ENCODE measurements at places on chromosomes 13 and 19.
A peak's percentile ranks its signal among the peaks of the same experiment; 100 is the strongest.

DNA sequence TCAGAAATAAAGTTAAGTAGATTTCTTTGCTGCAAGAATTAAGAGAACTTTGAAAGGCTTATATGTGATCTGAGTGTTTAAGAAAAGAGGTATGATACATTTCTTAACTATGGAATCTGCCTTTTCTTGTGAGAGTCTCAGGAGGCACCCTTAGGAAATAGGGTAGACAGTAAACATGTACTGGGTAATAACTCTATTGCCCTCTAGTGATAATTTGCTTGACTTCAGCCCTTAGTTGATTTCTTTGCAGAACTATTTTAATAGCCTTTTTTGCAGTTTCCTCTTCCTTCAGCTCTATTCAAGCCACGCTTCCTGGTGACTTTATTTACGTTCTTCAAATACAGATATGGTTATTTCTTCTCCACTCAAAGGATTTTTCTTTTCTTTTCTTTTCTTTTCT, 37.0 kb upstream of the CCNA1 start:
- DNase-seq = no peak

GRCh38 chr13:20247403-20247802, 15.3 kb upstream of the GJB6 start:
- DNase-seq = no peak

GRCh38 chr19:39335168-39335548, 685 bp downstream of the GMFG start:
- DNase-seq = no peak

DNA sequence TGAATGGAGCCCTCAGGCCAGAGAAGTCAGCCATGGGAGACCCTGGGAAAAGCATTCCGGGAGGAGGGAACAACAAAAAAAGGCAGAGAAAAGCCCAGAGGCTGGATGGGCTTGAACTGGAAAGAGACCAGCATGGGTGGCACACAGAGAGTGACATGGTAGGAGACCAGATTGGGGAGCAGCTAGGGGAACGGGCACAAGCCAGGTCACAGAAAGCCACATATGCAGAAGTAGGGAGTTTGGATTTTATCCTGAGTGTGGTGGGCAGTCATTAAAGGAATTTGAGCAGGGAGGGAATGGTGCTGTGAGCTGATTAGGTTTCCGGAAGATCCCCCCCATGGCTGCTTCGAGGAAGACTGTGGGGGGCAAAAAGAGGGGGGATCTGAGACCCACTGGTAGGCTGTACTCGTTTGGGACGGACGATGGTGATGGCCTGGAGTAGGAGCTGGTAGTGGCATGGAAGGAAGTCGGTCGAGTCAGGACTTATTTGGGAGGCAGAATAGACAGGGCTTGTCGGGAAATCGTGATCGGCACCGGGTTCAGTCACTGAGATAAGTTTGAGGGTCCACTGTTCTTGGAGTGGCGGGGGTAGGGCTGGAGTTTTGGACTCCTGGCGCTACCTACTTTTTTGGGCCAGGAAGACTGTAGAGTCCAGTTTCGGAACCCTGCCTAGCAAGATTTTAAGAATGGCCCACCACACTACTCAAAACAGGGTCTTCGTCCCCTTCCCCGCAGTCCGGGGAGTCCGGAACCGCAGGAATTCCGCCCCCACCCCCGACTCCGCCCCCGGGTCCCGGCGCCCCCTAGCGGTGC, 949 bp downstream of the SERTAD1 start:
- DNase-seq = no peak

GRCh38 chr19:17510220-17510993, 1.0 kb upstream of the PGLS start:
- DNase-seq = no peak

DNA sequence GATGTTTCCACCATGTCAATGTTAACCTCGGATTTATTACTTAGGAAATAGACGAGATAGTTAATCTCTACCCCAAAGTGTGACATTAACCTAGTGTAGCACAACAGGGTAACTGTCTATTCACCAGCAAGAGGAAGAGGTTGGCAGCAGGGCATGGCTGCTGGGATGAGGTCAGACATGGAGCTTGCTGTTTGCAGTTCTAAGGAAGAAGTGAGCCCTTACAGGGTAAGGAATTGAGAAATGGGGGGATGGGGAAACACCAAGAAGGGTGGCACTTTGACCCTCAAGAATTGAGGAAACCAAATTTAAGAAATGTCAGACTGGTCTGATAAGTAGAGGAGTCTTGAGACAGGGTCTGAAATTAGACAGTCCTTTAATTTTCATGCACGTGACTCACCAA, 62.4 kb downstream of the MBD3L2B start:
- no peak for DNase-seq

- no peak for DNase-seq
These were observed 19.9 kb upstream of the GPR183 start for GRCh38 chr13:99327126-99327525.

GRCh38 chr19:13072188-13072908, 30.3 kb downstream of the LYL1 start:
- no peak for DNase-seq

- DNase-seq = peak; percentile 70
These were observed 5.1 kb downstream of the JUNB start for GRCh38 chr19:12796146-12797071.

DNA sequence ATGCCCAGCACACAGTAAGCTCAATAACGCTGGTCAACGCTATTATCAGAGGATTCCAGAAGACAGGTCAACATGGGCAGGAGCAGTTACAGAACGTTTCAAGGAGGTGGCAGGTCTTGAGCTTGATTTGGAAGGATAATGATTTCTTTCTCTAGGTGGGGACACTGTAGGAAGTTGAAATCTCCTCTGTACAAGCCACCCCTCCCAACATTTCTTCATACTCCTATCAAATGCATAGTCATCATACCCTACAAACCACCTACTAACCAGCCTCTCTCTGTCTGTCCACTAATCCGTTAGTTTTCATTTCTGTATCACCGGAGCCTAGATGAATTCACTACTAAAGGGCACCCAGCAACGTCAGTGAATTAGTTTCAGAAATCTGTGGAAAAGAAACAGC, 1.3 kb downstream of the ATP7B start:
- DNase-seq = no peak

DNA sequence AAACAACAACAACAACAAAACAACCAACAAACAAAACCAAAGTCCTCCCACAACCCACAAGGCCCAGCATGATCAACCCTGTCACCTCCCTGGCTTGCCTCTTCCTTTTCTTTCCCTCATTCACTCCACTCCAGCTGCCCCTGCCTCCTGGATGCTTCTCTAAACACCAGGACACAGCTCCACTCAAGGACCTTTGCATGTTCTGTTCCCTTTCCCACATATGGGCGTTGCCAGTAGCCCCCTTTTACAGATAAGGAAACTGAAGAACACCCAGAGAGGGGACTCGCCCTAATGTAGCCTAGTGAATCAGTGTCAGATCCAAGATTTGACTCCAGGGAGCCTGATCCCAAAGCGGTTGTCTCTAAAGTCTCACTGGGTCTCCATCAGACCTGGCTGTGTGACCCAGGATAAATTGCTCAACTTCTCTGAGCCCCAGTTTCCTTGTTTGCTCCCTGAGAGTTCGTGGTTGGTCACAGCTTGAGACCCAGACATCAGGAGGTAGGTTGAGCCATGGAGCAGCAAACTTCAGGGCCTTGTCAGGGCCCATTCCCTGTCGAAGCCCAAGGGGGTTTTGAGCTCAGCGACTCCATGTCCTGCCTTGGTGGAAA, 3.0 kb upstream of the DOCK6 start:
- DNase-seq = no peak

- DNase-seq = no peak
These were observed at the start of gene TGFBR3L for GRCh38 chr19:7914598-7915045. TGFBR3L (plus strand) TSS chr19:7914830.

GRCh38 chr13:79434556-79434955, 28.5 kb upstream of the RBM26 start:
- no peak for DNase-seq

GRCh38 chr13:22332416-22332815, 661.5 kb downstream of the FGF9 start:
- DNase-seq = no peak

GRCh38 chr19:46303322-46303690, 6.5 kb downstream of the HIF3A start:
- DNase-seq = no peak

DNA sequence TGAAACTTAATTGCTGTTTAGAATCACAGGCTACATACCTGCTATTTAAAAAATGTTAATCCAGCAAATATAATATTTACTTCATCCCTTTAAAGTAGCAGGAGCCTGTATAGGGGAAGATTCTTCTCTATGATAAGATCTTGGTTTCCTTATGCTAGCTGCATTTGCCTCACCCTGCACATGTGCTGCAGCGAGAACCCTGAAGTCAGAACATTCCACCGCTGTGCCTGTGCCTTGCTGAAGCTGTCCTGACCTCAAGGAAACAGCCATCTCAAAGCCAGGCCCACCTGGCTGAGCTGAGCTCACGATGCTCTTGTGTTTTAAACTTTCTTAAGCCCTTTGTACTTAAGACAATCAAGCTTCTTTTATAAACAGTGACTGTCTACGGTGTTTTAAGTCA, 355.0 kb upstream of the PCDH20 start:
- DNase-seq = no peak

DNA sequence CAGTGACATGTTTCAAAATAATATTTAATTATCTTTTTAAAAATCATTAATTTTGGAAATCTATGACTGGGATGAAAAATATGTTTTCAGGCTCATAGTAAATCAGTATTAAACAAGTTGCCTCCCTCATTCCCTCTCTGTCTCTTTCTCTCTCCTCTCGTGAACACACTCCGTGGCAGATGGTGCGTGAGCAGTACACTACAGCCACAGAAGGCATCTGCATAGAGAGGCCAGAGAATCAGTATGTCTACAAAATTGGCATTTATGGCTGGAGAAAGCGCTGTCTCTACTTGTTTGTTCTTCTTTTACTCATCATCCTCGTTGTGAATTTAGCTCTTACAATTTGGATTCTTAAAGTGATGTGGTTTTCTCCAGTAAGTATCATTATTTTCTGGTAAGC, 22.7 kb downstream of the SGCG start:
- DNase-seq = no peak

DNA sequence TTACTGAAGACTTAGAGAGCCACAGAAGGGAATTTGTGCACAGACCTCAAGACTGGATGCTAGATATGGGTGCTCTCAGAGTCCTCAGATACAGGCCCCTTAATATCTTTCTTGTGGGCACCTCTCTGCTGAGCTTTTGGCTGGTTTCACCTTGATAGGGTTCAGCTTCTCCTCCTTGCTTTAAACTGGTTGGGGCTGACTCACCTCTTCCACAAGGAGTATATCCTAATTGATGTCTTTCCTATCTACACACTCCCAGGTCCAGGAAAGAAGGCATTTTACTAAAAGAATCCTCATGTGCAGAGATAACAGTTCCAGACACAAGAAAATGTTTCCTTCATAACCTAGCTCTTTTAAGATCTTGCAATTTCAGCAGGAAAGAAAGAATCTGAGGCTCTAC, 284.4 kb downstream of the NDFIP2 start:
- DNase-seq = no peak

DNA sequence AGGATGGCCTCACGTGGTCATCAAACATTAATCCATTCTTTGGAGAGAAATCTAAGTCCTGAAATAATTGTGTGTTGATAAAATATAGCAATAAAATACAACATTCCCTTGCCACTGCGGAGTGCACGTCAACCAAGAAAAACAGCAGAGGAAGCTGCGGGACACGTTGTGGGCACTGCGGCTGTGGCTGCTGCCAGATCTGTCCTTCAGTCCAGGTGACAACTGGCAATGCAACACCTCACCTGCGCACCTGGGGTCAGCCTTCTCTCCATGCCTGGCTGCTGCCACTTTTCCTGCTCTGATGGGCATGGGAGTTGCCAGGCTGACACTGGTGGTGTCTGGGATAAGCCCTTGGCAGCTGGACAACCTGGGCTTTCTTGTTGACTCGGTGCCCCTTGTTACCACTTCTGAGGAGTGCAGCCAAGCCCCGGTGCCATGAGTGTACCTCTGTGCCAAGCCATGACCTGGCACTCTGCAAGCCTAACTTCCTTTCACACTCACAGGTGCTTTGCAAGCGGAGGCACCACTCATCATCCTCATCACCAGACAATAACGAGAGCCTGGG, 251.6 kb upstream of the TSHZ3 start:
- no peak for DNase-seq

- no peak for DNase-seq
These were observed 4.3 kb upstream of the POSTN start for GRCh38 chr13:37602733-37603381.

DNA sequence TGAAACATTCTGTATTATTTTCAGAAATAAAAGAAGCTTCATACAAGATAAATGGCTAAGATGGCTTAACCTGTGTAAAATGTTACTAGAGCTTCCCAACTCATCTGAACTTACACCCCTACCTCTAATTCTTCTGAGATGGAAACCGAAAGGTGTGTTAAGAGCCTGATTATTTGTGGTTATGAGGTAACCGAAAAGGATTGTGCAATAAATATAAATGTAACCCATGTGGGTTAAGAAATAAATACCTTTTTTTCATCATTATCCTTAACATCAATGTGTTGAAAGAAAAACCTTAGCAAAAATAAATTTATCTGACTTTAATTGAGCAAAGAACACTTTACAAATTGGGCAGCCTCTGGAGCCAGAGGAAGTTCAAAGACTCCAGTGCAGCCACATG, 961.8 kb upstream of the SPRY2 start:
- no peak for DNase-seq

DNA sequence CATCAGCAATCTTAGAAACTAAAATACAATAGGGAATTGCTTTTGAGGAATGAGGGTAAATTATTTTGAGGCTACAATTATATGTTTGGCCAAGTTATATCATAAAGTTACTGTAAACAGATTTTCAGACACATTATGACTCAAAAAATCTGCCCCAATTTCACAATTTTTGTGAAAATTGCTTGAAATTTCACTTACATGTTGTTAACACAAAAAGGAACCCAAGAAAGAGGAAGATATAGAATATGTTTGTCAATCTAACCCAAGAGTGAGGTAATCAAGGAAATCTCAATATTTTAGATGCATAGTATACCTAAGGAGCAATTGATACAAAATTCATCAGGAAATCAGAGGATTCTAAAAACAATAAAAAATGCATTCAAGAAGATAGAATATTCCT, 73.9 kb upstream of the FNDC3A start:
- DNase-seq = no peak

GRCh38 chr13:25967144-25967543, 84.7 kb downstream of the SHISA2 start:
- no peak for DNase-seq
